ENCODE measurements at places on chromosomes 12 and 14.

DNA sequence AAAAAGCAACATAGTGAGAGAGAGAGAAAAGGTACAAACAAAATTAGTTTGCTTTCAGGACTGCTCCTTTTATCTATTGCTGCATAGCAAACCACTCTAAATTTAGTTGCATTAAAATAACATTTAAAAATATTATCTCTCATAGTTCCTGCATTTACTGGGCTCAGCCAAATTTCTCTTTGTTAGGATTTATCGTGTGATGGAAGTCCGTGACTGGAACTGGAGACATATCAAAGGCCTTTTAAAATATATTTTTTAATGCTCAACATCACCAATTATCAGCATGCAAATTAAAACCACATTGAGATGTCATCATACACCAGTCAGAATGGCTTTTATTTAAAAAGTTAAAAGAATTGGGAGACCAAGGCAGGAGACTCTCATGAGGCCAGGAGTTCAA, 107.6 kb upstream of the SYT1 start:
- no peak for DNase-seq

DNA sequence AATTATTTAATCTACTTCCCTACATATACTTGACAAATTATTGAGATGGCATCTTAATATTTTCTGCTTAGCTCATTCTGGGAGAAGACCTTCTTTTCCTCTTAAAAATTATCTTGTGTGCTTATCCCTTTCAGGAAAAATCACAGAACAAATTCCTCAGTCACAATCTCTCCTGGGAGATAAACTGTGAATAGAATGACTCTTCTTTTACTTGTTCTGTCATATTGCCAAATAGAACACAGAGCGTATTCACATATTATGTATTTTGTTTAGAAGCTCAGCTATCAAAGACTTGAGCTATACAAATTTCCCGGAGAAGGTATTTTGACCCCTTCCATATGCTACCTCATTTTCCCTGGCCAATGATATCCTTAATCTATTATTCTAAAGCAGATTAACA, 146.7 kb downstream of the TMEM117 start:
- no peak for DNase-seq

DNA sequence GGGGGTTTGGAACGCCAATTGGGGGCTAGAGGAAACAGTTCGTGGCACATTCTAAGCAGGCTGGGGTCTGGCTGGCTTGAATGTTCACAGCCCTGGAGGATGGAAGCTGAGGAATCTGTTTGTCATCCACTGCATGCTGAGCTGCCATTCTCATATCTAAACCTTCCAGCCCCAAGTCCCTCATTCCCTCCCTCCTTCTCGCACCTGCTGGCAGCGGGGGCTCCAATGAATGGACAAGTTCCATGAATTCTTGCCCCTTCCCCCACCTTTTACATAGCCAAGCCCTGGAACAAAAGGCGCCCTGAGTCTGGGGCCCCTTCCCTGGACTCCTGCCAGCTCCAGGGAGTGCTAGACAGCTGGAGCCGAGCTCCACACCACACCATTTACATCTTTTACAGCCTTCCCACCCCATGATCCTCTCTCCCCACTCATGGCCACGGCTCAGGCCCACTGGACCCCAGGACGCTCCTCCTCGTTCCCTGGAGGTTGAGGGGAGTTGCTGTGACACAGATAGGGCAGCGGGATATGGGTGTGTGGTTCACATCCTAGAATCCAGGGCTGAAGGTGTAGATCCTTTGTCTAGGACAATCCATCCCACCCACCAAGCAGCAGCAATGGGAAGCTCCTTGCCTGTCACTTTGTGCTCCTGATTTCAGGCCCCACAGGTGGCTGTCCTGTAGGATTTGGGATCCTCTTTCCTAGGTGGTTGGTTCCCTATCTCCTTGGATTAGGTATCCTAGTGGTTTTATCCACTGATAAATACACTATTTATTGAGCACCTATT, 21.7 kb upstream of the VRTN start:
- no peak for DNase-seq

DNA sequence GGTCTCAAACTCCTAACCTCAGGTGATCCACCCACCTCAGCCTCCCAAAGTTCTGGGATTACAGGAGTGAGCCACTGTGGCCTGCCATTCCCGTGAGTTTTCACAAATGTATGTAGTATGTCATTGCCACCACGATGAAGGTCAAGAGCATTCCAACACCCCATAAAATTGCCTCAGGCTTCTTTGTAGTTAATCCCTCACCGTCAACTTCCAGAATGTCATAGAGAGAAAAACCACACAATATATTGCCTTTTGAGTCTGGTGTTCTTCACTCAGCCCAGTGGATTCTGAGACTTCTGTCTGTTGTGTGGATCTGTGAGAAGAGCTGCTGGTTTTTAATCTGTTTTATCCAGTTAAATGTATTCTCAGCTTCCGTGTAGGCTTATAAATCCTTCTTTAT, 12.6 kb upstream of the CFAP251 start:
- no peak for DNase-seq

DNA sequence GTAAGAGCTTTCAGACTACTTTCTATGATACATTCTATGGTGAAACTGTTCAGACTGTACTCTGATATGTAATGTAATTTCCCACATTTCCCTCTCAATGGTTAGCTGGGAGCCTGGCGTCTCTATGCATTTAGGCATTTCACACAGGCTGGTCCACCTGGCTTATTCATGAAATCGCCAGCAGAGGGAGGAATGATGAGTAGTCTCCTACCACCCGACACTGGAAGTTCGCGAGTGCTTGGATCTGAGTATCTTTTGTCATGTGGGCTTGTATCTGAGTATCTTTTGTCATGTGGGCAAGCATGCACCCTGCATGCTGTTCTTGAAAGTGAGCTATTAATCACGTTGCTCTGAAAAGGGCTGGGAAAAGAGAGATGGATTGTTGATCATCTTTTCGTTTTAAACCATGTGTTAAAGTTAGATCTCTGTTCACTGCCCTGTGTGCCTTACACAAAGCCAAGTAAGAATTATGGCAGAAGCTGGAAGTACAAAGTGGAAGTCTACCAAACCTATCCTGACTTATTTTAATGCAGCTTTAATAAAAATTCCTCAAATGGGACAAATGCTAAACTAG, 235.0 kb downstream of the ATP23 start:
- peak; percentile 1 for DNase-seq

DNA sequence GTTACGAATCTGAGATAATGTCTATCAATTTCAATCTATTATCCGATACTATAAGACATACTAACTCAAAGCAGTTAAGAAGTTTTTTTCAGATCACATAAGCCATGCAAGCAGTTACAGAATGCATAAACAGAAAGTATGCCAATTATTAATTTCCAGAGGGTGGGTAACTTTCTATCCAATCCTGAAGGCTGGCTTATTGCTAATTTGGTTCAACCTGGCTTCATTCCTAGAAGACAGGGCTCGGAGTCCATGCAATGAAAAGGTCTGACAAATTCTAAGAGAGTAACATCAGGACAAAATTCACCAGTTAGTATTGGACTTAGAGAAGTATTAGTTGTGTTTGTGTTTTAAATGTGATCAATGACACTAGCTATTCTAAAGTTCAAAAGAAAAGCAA, 15.0 kb downstream of the FERMT2 start:
- DNase-seq: no peak

DNA sequence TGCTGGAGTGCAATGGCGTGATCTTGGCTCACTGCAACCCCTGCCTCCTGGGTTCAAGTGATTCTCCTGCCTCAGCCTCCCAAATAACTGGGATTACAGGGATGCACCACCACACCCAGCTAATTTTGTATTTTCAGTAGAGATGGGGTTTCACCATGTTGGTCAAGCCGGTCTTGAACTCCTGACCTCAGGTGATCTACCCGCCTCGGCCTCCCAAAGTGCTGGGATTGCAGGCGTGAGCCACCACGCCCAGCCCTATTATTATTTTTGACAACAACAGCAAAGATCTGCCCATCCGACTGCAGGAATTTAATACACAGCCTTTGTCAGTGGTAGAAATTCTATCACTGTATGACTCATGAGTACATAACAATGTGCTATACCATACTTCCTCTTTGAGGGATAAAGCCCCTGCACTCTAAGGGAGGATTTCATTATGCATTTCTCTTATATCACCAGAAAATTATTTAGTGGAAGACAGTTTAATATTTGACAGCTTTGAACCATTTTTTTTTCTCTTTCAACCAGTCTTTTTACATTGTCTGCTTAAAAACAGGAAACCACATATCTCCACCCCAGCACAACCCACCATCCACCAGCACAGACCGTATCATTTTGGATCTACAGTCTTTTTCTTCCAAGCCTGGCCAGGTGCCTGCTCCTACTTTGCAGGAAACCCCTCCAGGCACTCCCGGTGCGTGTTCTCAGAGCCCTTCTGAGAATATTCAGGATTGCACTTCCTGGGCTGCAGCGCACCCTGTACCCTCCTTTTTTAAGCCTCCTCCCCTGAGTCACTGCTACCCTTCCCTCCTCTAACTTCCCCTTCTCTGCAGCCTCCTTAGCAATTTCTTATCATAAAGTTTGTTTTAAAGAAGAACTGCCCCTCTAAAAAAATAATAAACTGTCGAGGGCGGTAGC, 594 bp downstream of the ARHGDIB start:
- no peak for DNase-seq

- DNase-seq: no peak
Observed at GRCh38 chr12:123598522-123598921, 3.4 kb upstream of the DDX55 start.

GRCh38 chr12:131852551-131853299, 24.5 kb downstream of the MMP17 start:
- no peak for DNase-seq

DNA sequence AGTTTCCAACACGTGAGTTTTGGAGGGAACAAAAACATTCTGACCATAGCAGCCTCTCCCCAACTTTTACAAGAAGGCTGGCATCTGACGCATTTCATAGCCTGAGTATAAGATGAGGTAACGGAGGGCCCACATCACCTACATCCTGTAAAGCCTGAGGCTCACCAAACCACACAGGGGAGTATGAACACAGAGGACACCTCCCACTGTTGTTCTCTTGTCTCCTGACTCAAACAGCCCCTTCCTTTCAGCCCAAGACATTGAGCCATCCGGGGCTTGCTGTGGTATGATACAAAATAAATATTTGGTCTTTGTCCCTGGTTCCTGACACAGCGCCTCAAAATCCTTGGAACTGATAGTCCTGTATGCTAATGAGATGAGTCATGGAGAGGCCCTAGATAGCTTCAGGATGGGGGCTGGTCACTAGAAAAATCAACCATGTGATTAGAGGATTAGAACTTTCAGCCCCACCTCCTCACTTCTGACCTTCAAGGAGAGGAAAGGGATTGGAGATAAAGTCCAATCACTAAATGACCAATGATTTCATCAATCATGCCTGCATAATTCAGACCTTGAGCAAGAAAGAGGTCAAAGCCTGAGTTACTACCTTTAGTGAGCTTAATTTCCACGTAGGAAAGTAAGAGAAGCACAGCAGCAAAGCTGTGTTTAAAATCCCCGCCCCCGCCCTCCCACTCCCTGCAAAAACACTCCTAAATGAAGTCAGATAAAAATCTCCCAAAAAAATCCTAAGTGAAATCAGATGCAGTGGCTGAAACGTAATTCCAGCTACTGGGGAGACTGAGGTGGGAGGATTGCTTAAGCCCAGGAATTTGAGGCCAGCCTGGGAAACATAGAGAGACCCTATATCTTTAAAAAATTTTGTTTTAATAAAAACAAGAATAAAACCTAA, 236.4 kb downstream of the PCNX1 start:
- DNase-seq: no peak

- no peak for DNase-seq
Observed at GRCh38 chr14:101173698-101174521, 270.4 kb upstream of the RTL1 start.

DNA sequence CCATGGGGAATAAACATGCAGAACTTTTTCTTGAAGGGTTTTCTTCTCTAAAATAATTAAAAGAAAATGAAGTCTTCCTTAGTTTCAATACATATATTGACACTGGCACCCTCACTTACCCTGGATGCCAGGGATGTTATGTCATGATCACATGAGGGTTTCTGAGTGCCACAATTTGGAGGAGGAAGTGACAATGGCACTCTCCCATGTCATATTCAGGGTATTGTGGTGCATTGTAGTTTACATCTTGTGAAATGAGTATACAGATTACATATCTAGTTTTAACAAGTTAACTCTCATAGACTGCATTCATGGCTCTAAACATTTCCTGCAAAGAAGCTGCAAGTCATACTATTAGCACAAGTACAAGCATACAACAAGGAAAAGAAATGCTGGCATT, 37.7 kb downstream of the CCDC177 start:
- DNase-seq: no peak

DNA sequence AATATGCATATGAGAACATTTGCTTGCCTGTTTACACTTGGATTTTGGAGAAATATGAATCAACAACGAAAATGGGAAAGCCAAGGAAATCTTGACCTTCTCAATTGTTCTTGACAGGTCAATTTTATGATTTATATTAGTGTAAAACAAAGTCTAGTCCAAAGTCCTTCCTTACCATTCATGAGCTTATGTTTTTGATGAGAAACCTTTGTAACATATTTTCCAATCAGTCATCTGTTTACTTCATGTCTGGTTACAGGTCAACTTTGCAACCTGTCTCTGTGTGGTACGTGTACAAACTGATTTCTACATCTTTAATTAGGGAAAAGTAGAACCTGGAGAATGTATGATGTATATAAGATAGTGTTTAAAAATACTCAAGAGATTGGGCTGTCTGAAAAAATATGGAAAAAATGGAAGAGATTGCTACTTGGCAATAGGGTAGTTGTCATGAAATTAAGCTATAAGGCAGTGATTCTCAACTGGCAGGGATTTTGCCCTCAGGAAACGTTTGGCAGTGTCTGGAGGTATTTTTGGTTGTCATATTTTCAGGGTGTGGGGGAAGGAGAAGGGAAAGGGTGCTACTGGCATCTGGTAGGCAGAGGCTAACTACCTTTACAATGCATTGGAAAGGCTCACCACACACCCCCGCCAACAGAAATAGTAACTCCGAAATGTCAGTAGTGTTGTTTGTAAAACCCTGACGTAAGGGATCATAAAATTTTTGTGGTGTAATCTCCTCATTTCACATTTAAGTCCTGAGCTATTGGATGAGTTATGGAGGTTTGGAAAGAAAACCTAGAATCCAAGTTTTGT, 110.4 kb upstream of the PTPRB start:
- DNase-seq: no peak

- DNase-seq: no peak
Observed at GRCh38 chr12:109687250-109687649, 26.4 kb upstream of the FAM222A start.

- no peak for DNase-seq
Observed at GRCh38 chr12:13425766-13426165, 229.2 kb downstream of the EMP1 start.

GRCh38 chr12:87847147-87847546, 182.1 kb downstream of the C12orf50 start:
- DNase-seq: no peak

- no peak for DNase-seq
Observed at GRCh38 chr12:92955997-92956663, 27.0 kb upstream of the EEA1 start.

- no peak for DNase-seq
Observed at GRCh38 chr14:102185360-102185759, 45.7 kb downstream of the WDR20 start.

- no peak for DNase-seq
Observed at GRCh38 chr14:91454155-91454554, 36.5 kb upstream of the CCDC88C start.

- DNase-seq: no peak
Observed at GRCh38 chr12:63843254-63843720, 1.2 kb upstream of the SRGAP1 start.

GRCh38 chr12:6330192-6330591, 11.7 kb downstream of the TNFRSF1A start:
- DNase-seq: no peak

All from NCI-H2029 treated with DMSO at 0.1 percent for 48 hours (cell line).